T-helper 2 cell treated with Interferon-gamma antibody and Interleukin-4, amounts not matched to agents 5 μg/mL and 100 μg/mL, for 36 hours (primary cell): ENCODE measurements at places on chromosomes 4 and X.

- DNase-seq: no peak
Measured at GRCh38 chr4:55345054-55345453, 988 bp upstream of the SRD5A3 start.

DNA sequence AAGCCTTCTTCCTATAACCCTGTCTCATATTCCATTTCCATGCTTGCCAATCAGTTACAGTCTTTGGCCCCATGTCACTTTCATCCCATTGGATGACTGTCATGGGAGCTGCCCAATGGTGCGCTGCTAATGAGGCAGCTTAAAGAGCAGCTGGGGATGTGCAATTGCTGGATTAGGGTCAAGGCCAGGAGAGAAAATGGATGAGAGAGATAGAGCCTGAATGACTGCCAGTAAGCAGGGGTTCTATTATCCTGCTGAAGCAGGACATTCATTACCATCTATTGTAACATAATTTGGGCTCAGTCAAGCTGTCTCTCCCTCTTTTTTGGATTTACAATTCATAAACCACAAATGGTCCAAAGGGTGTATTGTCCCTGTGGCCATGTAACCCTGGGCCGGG is 909.0 kb downstream of the CENPC start:
- no peak for DNase-seq

DNA sequence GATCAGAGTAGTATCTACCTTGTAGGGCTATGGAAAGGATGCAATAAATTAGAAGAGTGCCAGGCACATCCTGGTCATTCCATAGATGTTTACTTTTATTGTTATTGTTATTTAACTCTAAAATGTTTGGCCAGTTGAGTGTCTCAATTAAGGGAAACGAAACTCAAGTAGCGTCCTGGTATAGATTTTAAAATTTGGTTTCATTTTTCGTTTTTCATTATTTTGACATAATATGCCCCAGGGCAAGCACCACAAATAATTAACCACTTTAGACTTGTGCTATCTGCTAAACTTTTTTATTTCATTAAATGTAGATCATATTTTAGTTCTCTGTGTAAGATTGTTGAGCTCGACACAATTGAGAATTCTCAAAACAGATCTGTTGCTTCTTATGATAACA is 179.7 kb upstream of the PRPS2 start:
- no peak for DNase-seq

- no peak for DNase-seq
Measured at GRCh38 chr4:68272860-68273259, 27.4 kb upstream of the TMPRSS11B start.
